ENCODE measurements at places on chromosomes 5 and 9.

DNA sequence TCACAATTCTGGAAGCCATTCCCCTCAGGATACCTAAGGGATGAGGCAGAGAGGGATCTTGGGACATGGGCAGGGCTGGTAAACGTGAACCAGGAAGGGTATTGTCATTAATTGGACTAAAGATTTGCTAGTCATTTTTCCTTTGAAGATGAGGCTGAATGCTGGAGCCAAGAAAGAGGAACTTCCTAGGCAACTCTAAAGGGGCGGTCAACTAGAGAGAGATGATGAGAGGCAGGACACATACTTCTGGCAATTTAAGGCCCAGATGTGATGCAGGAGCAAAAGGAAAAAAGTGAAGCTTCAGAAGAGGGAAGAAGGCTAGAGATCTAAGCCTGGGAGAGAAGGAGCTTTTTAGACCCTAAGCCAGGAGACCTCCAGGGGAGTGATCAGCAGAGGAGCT lies 5.6 kb downstream of the GBA2 start:
- no peak for DNase-seq

GRCh38 chr9:97804059-97804365 lies 49.0 kb upstream of the FOXE1 start:
- no peak for DNase-seq

- no peak for DNase-seq
Observed at GRCh38 chr9:126519660-126520420, 93.9 kb upstream of the LMX1B start.

GRCh38 chr5:429453-430188 lies 13.4 kb upstream of the EXOC3 start:
- no peak for DNase-seq

- DNase-seq, result no peak
Observed at GRCh38 chr9:25461416-25461815, 216.8 kb downstream of the TUSC1 start.

GRCh38 chr9:121023064-121023463 lies 27.0 kb downstream of the C5 start:
- no peak for DNase-seq

DNA sequence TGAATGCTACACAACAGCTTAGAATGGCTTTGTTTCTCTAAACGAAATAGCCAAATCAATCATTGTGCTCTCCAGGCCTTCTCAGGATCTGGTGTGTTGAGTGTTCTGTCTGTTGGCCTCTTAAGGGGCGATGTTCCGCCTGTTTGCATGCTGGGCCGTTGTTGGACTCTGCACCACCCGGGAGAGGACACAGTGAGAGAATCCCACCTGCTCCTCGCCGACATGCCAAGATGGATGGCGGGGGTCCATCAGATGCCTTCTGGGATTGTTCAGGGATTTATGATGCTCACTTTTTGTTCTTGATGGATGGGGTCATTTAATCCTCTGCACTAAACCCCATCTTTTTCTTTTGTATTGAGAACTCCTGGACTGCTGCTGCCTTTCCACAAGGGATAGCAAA lies 159.9 kb downstream of the NTRK2 start:
- no peak for DNase-seq

- DNase-seq, result no peak
Observed at GRCh38 chr5:7494481-7495130, 98.7 kb downstream of the ADCY2 start.

- DNase-seq, result no peak
Observed at GRCh38 chr9:29066141-29066640, 1492.9 kb upstream of the C9orf72 start.

GRCh38 chr5:17312358-17312757 lies 94.9 kb downstream of the BASP1 start:
- DNase-seq, result no peak

DNA sequence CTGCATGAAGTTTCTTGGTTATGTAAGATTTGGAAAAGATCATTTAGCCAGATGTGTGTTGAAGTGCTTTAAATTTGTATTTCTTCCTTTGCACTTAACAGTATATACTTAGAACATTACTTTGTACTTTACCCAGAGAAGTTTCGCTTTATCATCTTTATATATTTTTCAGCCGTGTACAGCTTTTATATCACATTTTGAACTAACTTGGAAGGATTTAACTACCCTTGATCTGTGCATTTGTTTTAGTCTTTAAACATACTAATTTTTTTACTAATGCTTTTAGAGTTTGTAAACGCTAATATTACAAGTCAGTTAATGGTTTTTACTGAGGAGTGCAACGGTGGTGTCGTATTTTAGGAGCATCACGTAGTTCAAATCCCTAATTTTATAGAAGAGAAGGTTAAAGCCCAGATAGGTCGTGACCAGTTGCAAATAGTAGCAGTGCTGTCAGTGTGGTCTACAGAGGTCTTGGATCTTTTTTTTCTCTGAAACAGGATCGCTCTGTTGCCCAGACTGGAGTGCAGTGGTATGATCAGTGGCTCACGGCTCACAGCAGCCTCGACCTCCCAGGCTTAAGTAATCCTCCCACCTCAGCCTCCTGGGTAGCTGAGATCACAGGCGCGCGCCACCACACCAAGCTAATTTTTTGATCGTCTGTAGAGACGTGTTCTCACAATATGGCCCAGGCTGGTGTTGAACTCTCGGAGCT lies 2.0 kb downstream of the MATR3 start:
- DNase-seq, result no peak

DNA sequence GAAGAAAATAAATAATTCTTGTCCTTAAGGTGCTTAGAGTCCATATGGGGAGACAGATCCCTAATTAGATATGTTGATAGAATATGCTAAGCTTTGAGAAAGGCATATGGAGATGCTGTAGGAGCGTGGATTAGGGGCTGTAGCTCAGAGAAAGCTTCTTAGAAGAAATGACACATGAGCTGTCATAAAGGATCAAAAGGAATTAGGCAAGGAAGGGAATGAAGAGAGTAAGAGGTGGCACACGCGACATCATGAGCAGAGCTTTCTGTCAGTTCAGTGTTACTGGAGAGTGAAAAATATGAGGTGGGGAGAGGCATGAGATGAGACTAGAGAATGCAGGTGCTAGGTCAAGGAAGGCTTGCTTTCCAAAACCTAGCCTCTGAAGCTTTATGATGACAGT lies 118.6 kb downstream of the KIAA0825 start:
- no peak for DNase-seq

DNA sequence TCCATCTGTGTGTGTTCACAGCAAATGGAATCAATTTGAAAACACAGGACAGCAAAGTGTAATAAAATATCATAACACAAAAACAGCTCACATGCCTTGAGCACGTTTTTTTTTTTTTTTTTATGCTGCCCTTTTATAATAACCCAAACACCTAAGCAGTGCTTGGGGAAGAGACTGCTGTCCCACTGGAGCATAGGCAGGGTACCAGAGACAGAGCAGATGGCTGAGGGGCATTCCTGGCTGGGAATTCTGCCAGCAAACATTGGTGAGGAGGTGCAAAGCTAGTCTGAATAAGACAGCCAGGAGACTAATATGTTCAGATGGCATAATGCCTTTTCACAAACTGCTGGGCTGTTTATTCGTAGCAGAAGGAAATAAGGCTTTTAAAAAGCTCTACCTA lies 58.1 kb upstream of the SV2C start:
- no peak for DNase-seq

- DNase-seq, result no peak
Observed at GRCh38 chr5:151253605-151253950, 593 bp downstream of the GM2A start.

DNA sequence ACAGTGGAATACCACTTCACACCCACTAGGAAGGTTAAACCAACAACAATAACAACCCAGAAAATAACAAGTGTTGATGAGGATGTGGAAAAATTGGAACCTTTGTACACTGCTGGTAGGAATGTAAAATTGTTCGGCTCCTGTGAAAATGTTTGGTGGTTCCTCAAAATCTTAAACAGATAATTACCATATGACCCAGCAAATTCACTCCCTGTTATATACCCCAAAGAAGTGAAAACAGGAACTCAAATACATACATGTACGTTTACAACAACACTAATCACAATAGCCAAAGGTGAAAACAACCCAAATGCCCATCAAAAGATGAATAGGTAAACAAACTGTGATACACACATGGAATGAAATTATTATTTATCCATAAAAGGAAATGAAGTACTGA lies 178.5 kb upstream of the PHYKPL start:
- DNase-seq, result no peak

DNA sequence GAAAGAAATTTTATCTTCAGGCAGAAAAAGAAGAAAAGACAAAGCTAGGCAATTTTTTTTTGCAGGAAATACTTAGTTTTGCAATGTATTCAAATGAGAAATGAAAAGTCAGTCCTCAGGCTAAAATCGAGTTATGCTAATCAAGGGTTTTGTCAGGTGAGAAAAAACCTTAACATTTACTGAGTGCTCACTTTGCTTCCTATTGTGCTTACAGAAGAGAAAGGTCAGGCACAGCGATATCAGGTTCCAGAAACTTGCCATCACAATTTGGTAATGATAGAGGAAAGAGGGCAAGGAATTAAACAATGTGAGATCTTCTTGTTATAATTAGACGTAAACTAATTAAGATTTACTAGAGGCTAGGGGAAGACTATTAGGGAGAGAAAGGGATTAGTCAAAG lies 431.7 kb upstream of the CTNND2 start:
- DNase-seq, result no peak

DNA sequence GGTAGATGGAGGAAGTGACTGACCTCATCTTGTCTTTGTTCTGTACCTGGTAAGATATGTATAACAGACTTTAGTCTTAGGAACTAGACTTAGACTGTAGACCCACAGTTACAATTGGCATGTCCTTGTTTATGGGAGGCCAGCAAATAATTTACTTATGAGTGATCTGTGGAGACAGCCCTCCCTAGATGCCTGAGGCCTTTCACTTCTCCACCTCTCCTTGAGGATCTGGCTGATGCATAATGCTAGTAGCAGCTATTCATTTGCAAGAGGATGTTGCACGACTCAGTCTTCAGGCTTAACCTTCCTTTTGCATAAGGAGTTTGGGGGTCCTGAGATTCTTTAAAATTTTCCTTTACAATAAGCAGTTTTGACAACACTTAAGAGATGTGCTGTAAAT lies 100.7 kb downstream of the YTHDC2 start:
- DNase-seq, result no peak

- no peak for DNase-seq
Observed at GRCh38 chr5:124395926-124396325, 350.5 kb downstream of the ZNF608 start.

- DNase-seq, result no peak
Observed at GRCh38 chr9:22790329-22790728, 343.7 kb downstream of the DMRTA1 start.

DNA sequence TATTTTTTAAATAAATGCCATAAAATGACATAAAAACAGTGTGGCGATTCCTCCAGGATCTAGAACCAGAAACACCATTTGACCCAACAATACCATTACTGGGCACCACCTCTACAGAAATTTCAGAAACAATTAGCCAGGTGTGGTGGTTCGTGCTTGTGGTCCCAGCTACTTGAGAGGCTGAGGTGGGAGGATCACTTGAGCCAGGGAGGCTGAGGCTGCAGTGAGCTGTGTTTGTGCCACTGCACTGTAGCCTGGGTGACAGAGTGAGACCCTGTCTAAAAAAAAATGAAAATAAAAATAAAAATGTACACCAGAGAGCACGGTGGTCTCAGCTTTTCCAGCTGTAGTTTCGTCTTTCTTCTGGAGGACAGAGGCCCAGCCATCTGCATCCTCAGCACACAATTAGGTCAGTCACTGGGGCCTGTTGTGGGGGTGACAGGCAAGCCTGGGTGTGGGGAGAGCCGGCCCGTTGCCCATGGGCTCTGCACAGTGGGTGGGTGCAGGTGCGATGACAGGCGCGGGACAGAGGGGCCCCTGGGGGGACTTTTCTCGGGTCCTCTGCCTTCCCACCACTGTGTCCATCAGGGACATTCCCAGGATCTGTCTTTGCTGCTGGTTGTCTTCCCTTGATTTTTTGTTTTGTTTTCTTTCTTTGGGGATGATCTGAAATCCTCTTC lies 9.8 kb downstream of the COL5A1 start:
- no peak for DNase-seq

DNA sequence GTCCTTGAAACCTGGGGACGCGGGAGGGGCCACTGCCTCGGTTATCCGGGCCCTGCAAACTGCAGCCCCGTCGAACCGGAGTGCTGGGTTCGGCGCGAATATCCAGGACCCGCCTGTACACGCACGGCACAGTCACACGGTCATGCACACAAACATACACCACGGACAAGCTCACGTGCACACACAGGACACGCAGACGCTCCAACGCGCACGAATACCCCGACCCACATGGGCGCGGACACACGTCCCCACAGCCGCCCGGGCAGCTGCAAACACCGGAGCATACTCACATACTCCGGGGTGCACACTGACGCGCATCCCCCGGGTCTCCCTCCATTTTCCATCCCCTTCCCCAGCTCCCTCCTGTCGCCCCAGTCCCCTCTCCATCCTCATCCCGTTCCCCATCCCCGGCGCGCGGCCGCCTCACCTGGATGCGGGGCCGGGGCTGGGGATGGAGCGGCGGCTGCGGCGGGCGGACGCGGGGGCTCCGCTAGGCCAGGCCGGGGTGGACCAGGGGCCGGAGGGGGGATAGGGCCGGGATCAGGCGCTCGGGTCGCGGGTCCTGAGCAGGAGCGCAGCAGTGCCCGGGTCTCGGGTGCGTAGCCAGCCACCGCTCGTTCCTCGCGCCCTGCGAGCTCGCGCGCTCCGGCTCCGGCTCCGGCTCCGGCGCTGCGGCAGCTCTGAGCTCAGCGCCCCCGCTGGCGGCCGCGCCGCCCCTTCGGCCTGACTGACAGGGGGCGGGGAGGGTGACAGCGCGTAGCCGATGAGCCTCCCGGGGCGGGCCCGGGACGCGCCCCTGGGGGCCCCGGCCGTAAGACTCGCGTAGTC lies at the start of the genes EIF4E1B and SNCB:
Gene EIF4E1B, plus strand, starts transcription at position 823 of the 828 bp plus-strand sequence. CDS start 12,113 bp downstream, outside the sequence.
Gene SNCB, minus strand, starts transcription at position 682 of the 828 bp plus-strand sequence. CDS start 880 bp downstream, outside the sequence.
- no peak for DNase-seq

DNA sequence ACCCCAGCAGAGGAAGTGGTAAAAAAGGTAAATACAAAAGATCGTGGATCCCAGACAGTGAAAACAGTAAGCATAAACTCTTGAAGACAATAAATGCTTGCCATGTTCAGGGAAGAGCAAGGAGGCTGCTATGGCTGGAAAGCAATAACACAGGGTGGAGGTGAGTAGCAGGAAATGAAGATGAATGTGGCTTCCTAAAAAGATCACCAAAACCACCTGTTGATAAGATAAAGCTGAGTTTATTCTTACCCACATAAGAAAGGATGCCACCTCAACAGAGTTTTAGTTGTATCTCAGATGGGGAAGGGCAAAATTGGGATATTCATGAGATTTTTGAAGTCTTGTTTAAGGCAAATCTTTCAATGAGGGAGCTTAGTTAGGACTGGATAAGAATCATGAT lies 273.3 kb downstream of the MSX2 start:
- DNase-seq, result no peak

- no peak for DNase-seq
Observed at GRCh38 chr9:118954857-118955256, 414.4 kb downstream of the BRINP1 start.

DNA sequence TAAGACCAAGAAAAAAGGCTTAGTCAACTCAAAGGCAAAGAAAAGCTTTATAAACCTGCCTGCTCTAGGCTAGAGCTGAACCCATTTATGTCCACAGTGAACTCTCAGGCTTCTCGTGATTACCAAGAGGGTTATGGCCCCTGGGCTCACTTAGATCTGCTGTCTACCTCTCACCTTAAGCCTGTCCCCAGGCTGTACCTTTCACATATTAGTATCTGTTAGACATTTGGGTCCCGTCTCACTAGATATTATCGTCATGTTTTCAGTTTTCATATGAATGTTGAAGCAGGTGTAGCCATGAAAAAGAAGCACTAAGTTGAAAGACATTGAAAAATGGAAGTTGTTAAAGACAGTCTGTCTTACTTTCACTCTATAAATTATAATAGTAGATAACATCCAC lies 75.2 kb upstream of the COX7C start:
- DNase-seq, result no peak

GRCh38 chr5:11504886-11505193 lies 399.4 kb downstream of the CTNND2 start:
- no peak for DNase-seq

GRCh38 chr9:122122468-122122867 lies 29.4 kb upstream of the TTLL11 start:
- no peak for DNase-seq
